ENCODE measurements at places on chromosomes 1 and 21.

DNA sequence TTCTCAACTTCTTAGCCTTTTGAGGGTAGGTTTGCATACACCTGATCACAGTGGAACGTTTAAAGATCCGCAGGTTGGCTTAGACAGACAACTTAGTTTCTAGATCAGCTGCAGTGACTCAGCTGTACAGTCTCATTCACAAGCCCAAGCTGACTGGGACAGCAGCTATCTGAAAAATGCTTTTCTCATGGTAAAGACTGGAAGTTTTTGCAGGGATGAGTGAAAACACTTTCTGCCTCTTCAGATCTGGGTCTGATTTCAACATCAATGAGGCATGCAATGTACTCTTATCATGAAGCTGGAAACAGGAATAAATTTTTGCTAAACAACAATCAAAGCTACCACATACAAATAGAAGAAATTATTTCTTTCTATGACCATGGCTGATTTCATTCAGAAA, 61.1 kb upstream of the PTBP2 start:
- DNase-seq = no peak

GRCh38 chr1:27724961-27725373, 794 bp upstream of the FAM76A start:
- DNase-seq = no peak

- no peak for DNase-seq
Measured at GRCh38 chr1:241485554-241485992, 34.0 kb downstream of the FH start.

DNA sequence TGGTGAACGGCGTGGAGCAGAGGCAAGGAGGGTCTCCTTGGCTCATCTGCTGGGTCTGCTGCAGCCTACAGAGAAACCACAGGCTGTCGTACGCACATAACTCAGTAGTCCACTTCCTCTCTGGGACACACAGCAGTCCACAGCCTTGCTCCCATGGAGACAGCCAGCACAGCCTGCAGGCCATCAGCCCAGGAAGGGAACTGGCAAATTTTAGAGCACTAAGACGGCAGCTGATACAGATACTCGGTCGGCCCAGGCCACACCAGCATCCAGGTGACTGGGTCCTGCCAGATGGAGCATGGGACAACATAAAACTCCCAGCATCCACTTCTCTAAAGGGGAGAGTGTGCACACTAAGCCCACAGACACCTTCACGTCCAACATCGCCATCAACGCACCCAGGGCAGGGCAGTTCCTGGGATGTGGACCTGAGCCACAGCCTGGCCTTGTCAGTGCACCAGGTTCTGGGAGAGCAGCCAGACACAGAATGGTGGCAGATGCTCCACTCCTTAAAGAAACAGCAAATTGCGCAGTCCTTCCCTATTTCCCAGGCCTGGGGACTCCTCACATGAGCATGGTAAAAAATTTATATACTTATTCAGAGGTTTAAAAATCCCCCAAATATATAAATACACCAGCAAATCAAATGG, 247.1 kb upstream of the RAB4A start:
- no peak for DNase-seq

DNA sequence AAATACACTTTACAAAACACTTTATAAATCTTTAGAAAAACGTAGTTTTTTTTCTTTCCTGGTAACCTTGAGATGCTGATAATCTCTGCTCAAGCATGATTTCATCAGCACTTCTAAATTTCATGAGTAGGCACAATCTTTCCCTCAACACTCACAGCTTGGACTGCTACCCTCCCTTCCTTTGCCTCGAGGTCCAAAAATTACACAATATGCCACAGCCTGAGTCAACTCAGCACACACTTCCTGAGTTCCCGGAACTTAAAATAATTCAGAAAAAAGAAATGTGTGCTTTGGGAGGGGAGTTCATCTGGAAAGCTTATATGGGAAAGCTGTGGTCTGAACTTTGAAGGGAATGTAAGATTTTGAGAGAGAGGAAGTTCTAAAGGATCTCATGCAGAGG, 5.9 kb downstream of the CLCA2 start:
- no peak for DNase-seq

DNA sequence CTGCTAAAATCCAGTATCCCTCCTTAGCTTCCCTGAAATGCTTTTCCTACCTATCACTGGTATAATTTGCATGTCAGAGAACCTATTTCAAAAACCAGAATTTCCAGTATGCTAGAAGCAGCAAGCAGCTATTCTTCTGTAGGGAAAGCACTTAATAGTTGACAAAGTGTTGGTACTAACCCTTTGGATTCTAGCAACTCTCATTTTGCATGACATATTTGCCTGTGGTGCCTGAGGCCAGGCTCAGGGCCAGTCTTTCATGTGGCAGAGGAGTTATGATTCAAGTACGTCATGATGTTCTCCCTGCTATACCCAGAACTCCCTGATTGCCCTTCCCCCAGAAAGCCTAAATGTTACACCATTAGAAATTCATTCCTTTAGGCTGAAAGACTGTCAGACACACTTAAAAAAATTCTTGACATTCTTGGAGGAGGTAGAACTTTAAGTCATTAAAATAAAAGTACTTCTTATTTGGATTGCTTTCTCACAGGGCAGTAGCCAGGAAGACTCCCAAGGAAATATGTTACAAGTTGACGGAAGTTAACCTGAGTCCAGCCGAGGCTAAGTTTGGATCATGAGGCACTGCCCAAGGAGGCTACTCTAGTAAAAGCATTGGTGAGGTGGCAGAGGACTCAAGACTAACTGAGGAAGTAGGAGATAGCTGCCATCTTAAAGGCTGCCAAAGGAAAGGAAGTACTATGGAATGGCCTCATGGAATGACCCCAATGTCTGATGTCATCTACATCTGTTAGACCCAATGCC, 298.4 kb upstream of the SPAG17 start:
- DNase-seq = no peak

DNA sequence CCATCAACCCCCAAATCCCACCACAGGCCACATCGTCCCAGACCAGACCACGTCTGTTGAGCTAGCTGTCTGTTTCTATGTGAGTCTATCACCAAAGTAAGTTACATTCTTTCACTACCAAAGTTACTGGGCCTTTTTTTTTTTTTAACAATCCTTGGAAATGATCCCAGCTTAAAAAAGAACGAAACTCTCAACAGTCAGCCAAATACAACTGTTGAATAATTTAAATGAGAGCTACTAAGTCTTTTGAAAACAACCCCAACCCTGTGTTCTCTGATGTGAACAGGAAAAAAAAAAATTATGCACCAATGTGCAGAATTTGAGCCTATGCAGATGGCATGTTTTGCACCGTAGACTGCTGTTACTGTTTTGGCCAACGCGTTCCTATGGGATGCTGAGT, 134.0 kb upstream of the ETS2 start:
- DNase-seq = no peak

- DNase-seq = peak; percentile 66
Measured at GRCh38 chr1:70221238-70222121, at the start of gene SRSF11. TSS of gene SRSF11 (plus strand) at chr1:70221380. CDS start at chr1:70221637, 257 bp downstream.

DNA sequence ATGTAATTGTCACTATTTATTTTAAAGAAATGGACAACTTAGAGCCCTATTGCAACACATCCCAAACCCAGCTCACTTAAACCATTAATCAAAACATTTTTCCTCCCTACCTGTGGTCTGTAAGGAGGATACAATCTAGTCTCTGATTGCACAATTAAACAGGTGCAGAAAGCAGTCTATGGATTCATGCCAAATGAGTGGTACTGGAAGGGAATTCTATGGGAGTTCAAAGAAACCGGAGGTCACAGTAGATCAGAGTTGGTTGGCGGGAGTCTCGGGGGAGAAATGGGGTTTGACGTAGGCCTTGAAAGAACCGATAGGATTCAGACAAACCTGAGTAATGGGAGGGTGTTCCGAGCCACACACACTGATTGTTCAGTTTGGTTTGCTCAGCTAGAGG, 314.9 kb downstream of the KIF26B start:
- DNase-seq = no peak

All from cortex of kidney (tissue), 1 donor.